ENCODE measurements at places on chromosomes 11 and 22.

DNA sequence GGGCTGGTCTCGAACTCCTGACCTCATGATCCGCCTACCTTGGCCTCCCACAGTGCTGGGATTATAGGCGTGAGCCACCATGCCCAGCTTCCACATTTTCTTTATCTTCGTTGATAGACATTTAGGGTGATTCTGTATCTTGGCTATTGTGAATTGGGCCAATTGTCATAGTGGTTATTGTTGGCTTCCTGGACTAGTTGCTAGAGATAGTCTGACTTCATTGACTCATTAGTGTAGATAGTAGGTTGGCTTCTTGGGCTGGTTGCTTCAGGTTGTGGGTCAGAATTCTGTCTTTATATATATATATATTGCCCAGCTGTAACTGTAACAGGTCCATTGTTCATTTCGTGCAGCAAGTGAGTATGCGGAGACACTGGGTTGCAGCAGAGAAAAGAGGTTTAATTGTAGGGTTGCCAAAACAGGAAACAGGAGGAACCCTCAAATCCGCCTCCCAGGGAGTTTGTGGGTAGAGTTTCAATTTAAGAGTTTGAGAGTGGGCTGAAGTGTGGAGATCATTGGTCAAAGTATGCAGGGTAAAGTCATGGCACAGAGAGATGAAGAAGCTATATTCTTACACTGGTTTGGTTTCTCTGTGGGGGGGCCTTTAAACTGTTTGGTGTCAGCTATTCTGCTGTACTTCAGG, 22.0 kb downstream of the ATG13 start:
- no peak for DNase-seq

GRCh38 chr22:37696657-37697537, at the start of gene TRIOBP:
TSS of gene TRIOBP (plus strand) at chr22:37697048. CDS start at chr22:37701366, 4,318 bp downstream.
- peak; percentile 30 for DNase-seq

DNA sequence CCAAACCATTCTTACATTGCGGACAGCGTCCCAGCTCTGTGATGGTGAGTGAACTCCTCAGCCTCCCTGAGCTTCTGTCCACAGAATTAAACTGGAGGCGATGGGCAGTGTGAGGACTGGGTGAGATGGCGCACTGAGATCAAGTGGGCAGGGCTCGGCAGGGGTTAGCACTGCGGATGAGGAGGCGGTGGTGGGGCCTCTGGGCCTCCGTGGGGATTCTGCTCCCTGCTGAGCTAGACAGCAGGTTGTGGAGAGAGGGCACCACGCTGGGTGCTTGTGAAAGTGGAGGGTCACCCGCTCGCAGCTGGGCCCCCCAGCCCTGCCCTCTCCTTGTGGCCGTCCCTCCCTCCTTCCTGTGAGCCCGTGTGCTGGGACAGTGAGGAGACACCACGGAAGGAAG, 25.6 kb upstream of the PARVG start:
- DNase-seq = no peak

DNA sequence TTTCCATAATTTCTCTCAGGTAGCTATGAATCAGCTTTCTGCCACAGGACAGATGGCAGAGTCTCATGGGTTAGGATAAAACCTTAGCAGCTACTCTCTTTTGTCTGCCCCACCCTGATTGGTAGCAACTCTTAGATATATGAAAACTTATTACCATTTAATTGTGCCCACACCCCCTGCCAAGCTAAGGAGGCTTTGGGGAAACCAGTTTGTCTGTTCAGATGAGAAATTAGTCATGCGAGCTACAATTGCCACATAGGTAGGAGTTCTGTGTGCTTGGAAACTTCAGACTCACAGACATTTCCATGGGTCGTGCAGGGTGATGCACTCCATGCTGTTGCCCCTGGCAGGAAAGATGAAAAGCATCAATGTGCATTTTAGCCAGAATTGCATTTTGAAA, 39.9 kb downstream of the CD44 start:
- peak; percentile 31 for DNase-seq

DNA sequence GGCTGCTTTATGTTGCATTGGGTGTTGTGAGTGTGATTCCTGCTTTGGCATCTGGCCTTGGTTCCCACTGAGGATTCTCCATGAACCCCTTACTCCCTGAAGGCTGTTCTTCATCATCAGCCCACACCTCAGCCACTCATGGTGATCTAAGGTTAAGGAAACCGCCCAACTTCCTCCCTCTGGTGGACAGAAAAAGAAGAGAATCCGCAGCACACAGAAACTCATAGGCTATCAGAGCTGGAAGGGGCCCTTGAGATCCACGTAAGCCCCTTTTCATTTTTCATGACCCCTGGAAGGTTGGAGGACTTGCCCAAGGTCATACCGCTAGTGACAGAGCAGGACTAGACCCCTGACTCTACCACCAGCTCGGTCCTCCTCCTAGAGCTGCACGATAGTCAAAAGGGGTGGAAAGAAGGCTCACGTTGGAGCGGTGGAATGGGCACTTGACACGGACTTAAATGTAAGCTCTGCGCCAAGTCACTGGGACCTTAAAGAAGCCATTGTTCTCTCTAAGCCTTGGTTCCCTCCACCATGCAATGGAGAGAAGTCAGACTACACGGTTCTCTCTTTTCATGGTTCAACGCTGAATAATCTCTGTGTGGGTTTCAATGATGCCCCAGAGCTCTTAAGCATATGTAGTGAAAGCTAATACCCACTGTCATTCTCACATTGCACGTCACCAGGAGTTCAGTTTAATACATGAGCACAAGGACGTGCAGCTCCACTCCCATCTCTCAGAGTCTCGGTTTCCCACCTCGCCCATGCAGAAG, 83.6 kb upstream of the CRTAM start:
- DNase-seq = no peak

Measured in nucleus accumbens (tissue), 56 donors.